PC-9 (cell line): ENCODE measurements at places on chromosomes 3 and 15. TPM values are rescaled to one million over a fixed set of nuclear protein-coding genes. Genes with fewer than 3 reads are reported as not detected.

The ATP10A gene
- total RNA-seq: not detected in 2 replicates

The ADAMTS17 gene
- 2.0 and 3.2 TPM in 2 replicates for total RNA-seq

The ST6GAL1 gene
- 25.6 and 41.4 TPM in 2 replicates for total RNA-seq

The TMCO5A gene
- total RNA-seq: 0.35 TPM in 1 of 2 replicates, not detected in the other

The TNIK gene
- total RNA-seq: 28.8 and 30.7 TPM in 2 replicates

The SLC28A1 gene
- total RNA-seq: 0.70 and 1.2 TPM in 2 replicates

The ZKSCAN7 gene
- total RNA-seq: 0.83 TPM in 2 replicates

The DENND6A gene
- 23.6 and 28.2 TPM in 2 replicates for total RNA-seq

The DPH3 gene
- 12.1 and 16.2 TPM in 2 replicates for total RNA-seq

The FAM219B gene
- 41.8 and 45.5 TPM in 2 replicates for total RNA-seq

The LXN gene
- total RNA-seq: not detected in 2 replicates

The CPNE4 gene
- 0.10 and 0.22 TPM in 2 replicates for total RNA-seq

The AADACL2 gene
- total RNA-seq: not detected in 2 replicates

The UCN2 gene
- 2.8 and 4.2 TPM in 2 replicates for total RNA-seq

The SRPRB gene
- 25.5 and 29.8 TPM in 2 replicates for total RNA-seq

The GOLGA8M gene
- total RNA-seq: not detected in 2 replicates

The MST1R gene
- 84.3 and 98.3 TPM in 2 replicates for total RNA-seq

The SYNM gene
- 2.2 and 2.4 TPM in 2 replicates for total RNA-seq

The COLQ gene
- total RNA-seq: 0.79 TPM in 1 of 2 replicates, not detected in the other

The GPR171 gene
- not detected in 2 replicates for total RNA-seq

The GABRR3 gene
- not detected in 2 replicates for total RNA-seq

The ACOX2 gene
- total RNA-seq: 2.8 and 3.5 TPM in 2 replicates

The PLIN1 gene
- 1.0 and 1.3 TPM in 2 replicates for total RNA-seq

The MESP1 gene
- total RNA-seq: 8.5 and 17.8 TPM in 2 replicates

The UBA3 gene
- total RNA-seq: 75.3 and 88.8 TPM in 2 replicates

The ISLR2 gene
- 0.15 and 0.25 TPM in 2 replicates for total RNA-seq

The ARPIN gene
- total RNA-seq: 28.6 and 30.4 TPM in 2 replicates

The IL17RC gene
- 45.0 and 54.6 TPM in 2 replicates for total RNA-seq

The GOLGA8G gene
- total RNA-seq: not detected in 2 replicates

The CD80 gene
- not detected in 2 replicates for total RNA-seq

The MKRN2 gene
- 25.0 and 30.9 TPM in 2 replicates for total RNA-seq

The ITIH1 gene
- total RNA-seq: not detected in 2 replicates

The GOLGA6D gene
- total RNA-seq: not detected in 2 replicates

The TRIM71 gene
- not detected in 2 replicates for total RNA-seq

The CD200 gene
- total RNA-seq: 1.9 and 4.0 TPM in 2 replicates

The CFAP92 gene
- total RNA-seq: 4.3 and 4.8 TPM in 2 replicates

The IL1RAP gene
- 8.4 and 13.3 TPM in 2 replicates for total RNA-seq

The ISLR gene
- not detected in 2 replicates for total RNA-seq

The PLXND1 gene
- total RNA-seq: 44.4 and 50.4 TPM in 2 replicates

The MORC1 gene
- not detected in 2 replicates for total RNA-seq

The RTP3 gene
- total RNA-seq: not detected in 2 replicates

The LDHAL6B gene
- total RNA-seq: not detected in 2 replicates

The TKT gene
- total RNA-seq: 1,726 and 2,016 TPM in 2 replicates

The CCR9 gene
- total RNA-seq: not detected in 2 replicates

The GPD1L gene
- 10.3 and 11.2 TPM in 2 replicates for total RNA-seq

The GREM1 gene
- 0.39 and 0.48 TPM in 2 replicates for total RNA-seq

The C3orf80 gene
- not detected in 2 replicates for total RNA-seq
